ENCODE measurements at places on chromosomes 4 and X.

DNA sequence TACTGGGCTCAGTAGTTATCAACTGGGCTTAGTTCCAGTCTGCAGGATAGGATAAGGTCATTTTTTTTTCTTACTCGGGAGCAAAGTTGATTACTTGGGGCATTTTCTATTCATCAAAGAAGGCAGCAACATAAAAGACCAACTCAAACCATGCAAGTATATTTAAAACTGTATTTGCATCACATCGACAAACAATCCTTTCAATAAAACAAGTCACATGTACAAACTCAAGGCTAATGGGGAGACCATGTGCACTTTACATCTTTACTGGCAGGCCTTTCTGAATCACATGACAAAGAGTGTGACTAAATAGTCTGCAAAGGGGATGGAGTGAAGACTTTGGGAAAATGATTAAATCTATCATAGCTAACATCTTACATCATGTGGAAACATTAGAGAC, 610.4 kb upstream of the BOD1L1 start:
- DNase-seq: no peak

GRCh38 chr4:78669453-78669852, 106.7 kb upstream of the BMP2K start:
- DNase-seq: no peak

- DNase-seq: no peak
Observed at GRCh38 chr4:82215800-82216199, 158.0 kb downstream of the HNRNPD start.

- DNase-seq: no peak
Observed at GRCh38 chr4:24211856-24212255, 322.0 kb upstream of the PPARGC1A start.

DNA sequence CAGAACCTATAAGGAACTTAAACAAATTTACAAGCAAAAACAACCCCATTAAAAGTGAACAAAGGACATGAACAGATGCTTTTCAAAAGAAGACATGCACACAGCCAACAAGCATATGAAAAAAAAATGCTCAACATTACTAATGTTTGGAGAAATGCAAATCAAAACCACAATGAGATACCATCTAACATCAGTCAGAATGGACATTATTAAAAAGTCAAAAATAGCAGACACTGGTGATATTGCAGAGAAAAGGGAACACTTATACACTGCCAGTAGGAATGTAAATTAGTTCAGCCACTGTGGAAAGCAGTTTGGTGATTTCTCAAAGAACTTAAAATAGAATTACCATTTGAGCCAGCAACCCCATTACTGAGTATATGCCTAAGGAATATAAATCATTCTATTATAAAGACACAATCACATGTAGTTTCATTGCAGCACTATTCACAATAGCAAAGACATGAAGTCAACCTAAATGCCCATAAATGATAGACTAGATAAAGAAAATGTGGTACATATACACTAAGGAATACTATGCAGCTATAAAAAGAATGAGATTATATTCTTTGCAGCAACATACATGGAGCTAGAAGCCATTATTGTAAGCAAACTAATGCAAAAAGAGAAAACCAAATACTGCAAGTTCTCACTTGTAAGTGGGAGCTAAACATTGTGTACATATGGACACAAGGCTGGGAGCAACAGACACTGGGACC, 1509.4 kb downstream of the TECRL start:
- DNase-seq: no peak

DNA sequence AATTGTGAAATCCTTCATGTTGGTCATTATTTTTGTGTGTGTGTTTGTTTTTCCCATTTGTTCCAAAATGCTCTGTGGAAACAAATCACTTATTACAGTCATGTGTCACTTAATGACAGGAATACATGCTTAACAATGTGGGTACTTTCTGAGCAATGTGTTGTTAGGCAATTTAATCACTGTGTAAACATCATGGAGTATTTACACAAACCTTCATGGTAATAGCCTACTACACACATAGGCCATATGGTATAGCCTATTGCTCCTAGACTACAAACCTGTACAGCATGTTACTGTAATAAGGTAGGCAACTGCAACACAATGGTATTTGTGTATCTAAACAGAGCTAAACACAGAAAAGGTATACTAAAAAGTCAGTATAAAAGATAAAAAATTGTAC, 388.9 kb upstream of the PPP1R2C start:
- DNase-seq: no peak

DNA sequence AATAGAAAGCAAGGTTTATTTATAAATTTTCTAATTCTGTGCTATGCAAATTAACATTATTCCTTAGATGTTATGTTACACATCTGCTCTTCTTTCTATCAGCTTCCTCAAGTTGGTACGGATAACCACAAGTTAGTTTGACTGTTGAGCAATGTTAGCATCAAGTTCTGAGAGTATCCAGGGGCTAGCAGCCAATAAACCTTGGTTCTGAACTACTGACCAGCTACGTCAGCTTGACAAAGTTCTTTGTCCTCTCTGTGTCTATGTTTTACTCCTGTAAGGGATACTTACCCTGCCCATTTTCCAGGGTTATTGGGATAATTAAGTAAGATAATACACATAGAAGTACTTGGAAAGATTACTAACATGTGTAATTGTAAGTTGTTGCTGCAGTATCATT, 8.1 kb upstream of the TEX13A start:
- DNase-seq: no peak

DNA sequence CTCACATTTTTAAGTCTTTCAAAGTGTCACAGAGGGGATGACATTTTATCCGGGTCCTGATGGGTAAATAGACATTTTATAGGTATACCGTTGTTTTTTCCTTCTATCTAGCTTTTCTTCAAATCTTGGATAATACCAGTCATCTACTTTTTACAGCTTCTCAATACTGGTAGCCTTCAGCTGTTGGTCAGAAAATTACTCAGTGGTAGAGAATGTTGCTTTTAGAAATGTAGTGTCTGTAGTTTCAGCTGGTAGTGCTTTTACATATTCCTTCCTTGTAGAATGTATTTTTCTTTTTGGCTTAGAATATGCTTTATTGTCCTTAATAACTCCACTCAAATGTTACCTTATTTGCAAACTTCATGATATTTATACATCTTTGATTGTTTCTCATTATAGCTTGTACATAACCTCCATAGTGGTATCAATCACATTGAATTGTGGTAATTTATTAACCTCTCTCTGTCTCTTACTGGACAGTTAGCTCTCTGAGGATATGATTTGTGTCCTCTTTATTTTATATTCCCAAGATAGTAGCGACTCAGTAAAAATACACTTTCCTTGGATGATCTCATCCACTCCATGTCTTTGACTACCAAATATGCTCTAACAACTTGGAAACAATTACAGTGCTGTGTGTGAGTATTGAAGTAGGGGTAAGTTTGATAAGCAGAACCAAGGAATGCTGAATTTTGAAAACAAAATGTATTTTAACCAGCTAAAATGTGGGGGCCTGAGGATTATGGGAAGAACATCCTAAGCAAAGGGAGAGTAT, 53.8 kb downstream of the RAP1GDS1 start:
- no peak for DNase-seq

- no peak for DNase-seq
Observed at GRCh38 chr4:148216866-148217814, 225.1 kb downstream of the NR3C2 start.

- no peak for DNase-seq
Observed at GRCh38 chr4:138404801-138405200, 162.7 kb upstream of the SLC7A11 start.

DNA sequence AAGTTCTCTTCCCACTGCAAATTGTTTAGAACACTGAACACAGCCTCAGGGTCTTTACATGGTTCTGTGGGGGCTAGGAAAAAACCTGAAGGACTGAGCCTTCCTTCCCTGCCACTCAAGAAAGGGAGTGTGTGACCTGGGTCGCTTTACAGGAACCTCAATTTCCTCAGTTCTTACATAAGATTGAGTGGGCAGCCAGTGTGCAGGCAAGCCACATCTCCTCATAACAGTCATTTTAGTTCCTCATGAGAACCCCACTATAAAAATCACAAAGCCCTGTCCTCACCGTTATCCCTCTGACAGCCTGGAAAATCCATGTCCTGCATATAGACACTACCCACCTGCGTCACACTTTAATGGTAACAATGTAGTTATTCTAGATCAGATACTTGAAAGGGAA, 2.1 kb upstream of the ETDC start:
- no peak for DNase-seq

DNA sequence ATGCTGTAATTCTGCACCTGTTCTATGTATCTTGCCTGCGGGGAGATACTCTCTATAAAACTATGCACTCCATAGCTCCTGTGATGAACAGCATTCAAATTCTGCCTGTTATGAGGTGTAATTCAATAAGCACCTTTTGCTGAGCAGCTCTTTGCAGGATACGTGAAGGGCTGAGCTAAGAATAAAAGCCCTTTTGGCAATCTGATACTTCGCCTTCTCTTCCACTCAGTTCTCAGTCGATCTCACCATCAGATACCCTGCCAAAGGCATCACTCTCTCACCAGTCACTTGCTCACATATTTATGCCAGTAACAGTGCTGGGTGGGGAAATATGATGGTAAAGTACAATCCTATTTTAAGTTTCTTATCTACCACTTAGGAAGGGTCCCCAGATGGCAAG, 67.2 kb downstream of the RPS3A start:
- DNase-seq: no peak

DNA sequence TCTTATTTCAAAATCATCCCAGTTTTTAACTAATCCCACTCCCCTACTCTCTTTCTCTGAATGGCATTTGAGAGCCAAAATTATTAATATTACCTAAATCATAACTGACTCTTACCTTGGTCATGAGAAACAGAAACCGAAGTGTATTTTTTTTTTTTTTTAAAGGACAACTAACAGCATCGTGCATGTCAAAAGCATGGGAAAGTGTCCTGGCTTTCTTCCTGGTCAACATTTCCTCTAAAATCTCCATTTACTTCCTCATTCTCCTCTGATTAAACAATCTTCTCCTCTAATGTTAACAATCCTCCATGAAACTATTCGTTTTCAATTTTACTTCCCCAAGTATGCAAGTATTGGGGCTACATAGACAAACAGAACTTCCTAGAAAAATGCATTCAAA, 2.1 kb upstream of the STS start:
- no peak for DNase-seq

DNA sequence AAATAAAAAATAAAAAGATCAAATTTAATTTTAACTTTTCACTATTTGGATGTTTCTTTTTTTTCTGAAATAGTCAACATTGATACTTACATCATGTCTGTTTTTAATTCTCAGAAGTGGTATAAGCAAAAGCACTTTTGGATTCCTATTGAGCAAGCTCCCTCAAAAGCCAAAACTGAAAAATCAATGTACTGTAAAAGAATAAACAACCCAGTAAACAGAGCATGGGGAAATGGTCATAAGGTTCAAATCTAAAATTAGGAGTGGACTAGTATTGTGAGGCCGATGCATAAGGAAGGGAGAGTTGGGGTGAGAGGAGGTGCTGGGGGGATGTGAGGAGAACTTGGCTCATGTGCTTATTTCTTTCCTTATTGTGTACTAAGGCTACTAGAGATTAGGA, 37.9 kb downstream of the NUDT6 start:
- no peak for DNase-seq

GRCh38 chr4:76531597-76531996, 96.6 kb downstream of the SHROOM3 start:
- no peak for DNase-seq

DNA sequence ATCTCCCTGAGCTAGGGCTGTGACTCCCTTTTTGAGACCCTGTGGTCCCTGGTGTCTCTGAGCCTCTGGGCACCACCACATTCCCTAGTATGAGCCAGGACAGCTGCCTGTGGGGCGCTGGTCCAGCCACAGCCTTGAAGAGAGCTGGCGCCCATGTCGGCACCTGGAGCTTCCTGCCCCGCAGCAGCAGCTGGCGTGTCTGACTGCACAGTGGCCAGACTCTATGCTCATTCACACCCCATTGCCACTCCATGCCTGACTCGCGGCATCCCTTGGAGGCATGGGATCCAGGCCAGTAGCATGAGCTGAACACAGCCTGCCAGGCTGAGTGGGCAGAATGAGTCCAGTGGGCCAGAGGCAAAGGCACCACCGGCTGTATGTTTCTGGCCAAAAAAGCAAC, 8.3 kb upstream of the SPP1 start:
- no peak for DNase-seq

DNA sequence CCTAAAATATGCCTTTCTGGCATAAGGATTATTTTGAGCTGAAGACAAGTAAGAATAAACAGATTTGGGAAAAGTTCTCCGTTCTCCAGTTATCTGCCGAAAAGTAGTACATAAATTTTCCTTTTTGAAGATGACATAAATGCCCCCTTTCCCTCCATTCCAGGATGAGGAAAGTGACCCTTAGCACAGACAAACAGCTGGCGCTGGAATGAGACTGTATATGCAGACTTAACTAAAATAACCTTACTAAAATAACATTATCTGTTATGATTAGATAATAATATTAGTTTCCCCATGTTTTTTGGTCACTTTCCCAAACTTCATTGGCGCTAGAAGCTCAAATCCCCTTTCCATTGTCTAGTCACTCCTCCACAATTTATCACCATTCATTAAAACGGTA, 21.5 kb downstream of the PDGFC start:
- DNase-seq: no peak

GRCh38 chr4:3712936-3713335, 53.2 kb upstream of the ADRA2C start:
- no peak for DNase-seq

DNA sequence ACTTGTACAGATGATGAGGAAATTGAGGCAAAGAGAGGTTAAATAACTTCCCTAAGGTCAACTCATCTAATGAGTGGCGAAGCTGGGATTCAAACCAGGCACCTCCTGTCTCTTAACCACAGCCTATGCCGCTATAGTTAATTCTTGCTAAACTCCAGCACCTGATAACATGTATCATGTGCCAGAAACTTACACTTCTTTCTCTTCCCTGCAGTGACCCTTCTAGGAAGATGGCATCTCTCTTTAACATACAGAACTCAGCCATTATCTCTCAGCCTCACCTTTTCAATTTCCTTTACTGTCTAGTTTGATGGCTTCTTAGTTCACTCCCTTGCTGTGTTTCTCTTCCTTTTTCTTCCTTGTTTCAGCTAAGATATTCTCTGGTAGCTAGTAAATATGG, 2.5 kb downstream of the VBP1 start:
- DNase-seq: no peak

DNA sequence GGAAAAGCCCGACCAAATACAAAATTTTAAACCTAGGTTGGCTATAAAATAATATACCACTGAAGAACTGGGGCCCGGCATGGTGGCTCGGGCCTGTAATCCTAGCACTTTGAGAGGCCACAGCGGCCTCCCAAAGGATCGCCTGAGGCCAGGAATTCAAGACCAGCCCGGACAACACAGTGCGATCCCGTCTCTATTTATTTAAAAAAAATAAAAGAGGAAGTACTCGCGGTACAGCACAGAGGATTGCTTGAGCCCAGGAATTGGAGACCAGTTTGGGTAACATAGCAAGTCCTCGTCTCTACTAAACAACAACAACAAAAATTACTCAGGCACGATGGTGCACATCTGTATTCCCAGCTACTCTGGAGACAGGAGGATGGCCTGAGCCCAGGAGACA, 44.8 kb upstream of the CDKN2AIP start:
- no peak for DNase-seq

DNA sequence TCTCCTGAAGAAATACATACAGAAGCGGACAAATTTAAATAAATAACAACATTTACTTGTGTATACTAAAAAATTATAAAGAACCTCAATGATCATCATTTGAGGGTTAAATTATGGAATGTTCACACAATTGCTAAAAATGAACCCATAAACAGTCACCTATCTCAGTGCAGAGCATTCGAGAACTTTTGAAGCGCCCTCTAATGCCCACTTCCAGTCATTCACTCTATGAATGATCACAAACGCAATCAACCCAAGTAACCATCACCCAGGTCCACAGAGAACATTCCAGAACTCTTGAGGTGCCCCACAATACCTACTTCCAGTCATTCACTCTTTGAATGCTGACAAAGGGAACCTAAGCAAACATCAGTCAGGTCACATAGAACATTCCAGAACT, 103.5 kb upstream of the PLAC1 start:
- DNase-seq: no peak

Data from osteocyte (in vitro differentiated cells).